ENCODE measurements at places on chromosomes 1 and 21.

GRCh38 chr1:171140956-171141687 is 44.0 kb upstream of the FMO2 start:
- DNase-seq, result no peak

GRCh38 chr1:111483166-111483565 is 9.4 kb downstream of the C1orf162 start:
- DNase-seq, result no peak

DNA sequence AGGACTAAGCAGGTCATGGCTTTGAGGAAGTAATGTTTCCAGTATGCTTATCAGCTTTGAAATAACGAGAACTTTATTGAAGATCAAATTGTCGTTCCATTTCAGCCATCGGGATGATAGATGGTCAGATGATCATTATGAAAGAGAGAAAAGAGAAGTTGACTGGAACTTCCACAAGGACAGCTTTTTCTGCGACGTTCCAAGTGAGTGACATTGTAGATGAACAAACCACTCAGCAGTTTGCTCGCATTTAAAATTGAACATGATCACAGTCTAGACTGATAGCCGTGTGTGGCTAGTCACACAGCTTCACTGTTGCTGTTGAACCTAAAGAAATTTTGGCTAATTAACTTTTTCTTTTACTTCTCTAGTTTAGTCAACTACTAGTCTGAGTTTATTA is 151.1 kb downstream of the TLR5 start:
- DNase-seq, result no peak

DNA sequence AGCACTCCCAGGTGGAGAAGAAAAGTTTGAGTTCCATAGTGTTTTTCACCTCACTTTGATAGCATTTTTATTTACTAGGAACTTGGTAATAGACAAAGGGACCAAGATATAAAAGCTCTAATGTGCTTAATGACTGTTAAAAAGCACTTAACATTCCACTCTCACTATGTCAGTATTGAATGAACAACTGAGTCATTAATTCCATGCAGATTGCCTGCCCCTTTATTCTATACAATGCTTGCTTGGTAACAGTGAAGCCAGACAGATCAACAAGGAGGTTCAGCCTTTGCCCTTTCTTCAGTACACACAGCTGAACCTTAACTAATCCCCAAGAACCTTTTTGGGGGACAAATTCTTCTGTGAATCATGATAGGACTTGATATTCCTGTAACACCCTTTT is 425.5 kb downstream of the NUF2 start:
- no peak for DNase-seq

- DNase-seq, result no peak
Measured at GRCh38 chr1:78145105-78145580, 99.4 kb downstream of the GIPC2 start.

DNA sequence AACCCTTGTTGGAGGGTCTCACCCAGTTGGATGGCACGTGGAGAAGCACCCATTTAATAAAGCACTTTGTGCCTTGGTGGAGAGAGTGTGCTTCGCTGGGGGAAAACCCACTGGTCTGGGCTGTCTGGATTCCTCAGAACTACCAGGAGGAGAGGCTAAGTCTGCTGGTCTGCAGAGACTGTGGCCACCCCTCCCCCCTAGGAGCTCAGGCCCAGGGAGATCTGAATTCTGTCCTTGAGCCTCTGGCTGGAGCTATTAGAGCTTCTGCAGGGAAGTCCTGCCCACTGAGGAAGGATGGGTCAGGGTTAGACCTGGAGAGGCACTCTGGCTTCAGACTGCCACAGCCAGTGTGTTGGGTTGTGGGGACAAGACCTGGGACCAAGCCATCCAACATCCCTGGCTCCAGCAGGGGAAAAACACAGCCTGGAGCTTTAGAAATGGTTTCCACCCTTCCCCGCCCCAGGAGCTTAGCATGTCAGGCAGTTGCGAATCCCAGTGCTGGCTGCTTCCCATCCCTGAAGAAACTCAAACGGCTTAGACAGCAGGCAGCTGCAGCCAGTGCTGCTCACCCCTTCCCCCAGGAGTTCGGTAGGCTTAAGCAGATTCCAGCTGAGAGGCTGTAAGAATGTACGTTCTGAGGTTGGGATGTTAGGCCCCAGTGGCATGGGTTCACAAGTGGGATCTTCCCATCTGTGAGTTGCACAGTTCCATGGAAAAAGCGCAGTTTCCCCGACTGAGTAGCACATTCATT is 288.3 kb downstream of the TGFB2 start:
- DNase-seq, result no peak

DNA sequence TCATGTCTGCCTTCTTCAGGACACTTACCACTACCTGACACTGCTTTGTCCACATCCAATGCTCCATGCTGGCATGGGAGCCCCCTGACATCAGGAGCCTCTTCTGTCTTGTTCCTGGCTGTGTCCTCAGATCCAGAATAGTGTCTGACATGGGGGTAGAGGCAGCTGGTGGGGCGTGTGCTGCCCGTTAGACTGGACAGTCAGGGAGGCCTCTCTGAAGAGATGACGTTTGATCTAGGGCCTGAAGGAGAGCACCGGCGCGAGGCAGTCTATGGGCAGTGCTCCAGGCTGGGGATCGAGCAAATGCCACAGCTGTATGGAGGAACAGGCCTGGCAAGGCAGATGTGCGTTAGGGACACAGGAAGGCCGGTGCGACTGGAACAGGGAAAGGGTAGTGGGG is 16.6 kb downstream of the SLC9A1 start:
- DNase-seq, result no peak

DNA sequence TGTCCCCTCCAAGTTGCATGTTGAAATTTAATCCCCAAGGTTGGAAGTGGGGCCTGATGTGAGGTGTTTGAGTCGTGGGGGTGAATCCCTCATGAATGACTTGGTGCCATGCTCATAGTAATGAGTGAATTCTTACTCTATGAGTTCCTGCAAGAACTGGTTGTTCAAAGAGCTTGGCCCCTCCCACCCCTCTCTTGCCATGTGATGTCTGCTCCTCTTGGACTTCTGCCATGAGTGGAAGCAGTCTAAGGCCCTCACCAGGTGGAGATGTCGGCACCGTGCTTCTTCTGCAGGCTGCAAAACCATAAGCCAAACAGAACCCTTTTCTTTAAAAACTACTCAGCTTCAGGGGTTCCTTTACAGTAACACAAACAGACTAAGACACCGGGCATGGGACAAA is 14.3 kb downstream of the G0S2 start:
- no peak for DNase-seq

DNA sequence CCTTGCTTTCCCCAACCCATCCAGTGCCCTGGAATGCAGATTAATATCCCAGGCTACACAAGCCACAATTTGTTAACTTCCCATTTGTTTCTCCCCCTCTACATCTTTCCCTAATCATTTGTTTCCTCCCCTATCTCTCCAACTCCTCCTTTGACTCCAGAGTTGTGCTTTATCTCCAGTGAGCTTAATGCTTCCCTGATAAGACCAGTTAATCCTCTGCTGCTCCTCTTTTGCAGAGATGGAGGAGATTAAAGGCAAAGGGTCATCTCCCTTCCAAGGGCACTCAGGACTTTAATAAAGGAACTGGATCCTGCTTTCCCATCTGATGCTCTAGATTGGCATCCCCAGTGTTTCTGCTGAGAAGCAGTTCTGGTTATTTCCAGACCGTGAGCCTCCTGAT is 7.1 kb downstream of the FAM78B start:
- DNase-seq, result no peak

DNA sequence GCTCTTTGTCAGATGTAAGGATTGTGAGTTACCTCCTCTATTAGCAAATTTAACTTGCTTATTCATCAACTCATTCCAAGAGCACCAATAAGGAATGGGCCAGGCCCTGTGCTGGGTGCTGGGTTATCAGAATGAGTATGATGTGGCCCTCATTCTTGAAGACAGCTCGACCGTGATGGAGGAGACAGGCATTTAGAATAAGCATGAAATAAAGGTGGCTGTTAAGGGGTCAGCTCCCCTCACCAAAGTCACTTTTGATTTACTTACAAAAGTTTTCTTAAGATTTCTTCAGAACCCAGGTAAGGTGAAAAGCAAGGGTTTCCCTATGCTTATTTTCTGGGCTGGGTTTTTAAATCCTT is 15.3 kb upstream of the PADI1 start:
- no peak for DNase-seq

- no peak for DNase-seq
Measured at GRCh38 chr1:233261206-233261605, 34.3 kb downstream of the PCNX2 start.

- no peak for DNase-seq
Measured at GRCh38 chr1:202127836-202128622, 5.3 kb downstream of the GPR37L1 start.

GRCh38 chr1:153399401-153400055 is 8.7 kb upstream of the S100A8 start:
- no peak for DNase-seq

- DNase-seq, result no peak
Measured at GRCh38 chr1:85319491-85319890, 43.1 kb upstream of the BCL10 start.

DNA sequence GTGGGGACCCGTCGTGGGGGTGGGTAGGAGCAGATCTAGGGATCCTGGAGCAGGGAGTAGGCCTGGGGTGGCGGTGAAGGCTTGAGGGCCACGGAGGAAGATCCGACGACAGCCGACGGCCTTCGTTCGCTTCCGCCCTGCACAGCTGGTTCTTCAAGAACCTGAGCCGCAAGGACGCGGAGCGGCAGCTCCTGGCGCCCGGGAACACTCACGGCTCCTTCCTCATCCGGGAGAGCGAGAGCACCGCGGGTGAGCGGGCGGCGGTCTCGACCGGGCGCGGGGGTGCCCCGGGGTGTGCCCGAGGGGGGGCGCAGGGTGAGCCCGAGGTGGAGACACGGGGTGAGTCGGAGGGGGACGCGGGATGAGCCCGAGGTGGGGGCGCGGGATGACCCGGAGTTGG is 16.5 kb upstream of the HDAC1 start:
- no peak for DNase-seq

- no peak for DNase-seq
Measured at GRCh38 chr1:191151321-191151807, 673.7 kb upstream of the BRINP3 start.

DNA sequence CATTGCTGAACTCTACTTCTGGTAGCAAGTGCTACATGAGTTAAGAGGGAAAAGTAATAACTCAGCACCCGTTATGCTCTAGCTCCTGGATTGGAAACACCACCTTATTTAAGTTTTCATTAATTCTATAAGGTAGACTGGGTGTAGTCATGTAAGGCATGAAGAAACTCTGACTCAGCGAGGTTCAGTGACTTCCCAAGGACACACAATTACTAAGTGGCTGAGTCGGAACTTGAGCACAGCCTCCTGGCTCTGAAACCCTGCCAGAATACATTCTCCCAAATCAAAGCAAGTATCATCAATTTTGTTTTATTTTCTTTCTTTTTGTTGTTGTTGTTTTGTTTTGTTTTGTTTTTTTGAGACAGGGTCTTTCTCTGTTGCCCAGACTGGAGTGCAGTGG is 29.1 kb upstream of the SCCPDH start:
- no peak for DNase-seq

DNA sequence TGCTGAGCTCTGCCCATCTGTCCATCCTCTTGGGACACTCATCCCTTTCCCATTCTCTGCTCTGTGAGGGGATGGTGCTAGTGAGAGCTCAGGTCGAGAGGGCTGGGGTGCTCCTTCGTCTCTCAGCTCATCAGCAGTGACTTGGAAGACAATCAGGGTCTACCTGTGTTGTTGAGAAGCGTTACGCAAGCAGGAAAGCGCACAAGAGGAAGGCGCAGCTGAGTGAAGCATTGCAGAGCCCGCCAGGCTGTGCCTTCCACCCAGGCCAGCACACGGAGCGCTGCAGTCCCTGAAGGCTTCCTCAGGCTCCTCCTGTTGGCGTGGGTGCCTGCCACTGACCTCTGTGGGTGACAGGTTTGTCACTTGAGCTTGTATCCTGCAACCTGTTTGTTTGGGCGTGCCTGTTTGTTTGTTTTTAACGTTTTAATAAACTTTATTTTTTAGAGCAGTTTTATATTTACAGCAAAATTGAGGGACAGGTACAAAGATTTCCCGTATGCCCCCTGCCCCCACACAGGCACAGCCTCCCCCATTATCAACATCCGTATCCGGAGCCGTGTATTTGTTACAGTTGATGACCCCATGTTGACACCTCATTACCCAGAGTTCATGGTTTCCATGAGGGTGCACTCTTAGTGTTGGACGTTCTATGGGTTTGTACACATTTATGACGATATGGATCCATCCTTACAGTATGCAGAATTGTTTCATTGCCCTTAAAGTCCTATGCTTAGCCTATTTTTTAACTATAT is 36.7 kb downstream of the ADARB1 start:
- DNase-seq, result no peak

- no peak for DNase-seq
Measured at GRCh38 chr1:163744301-163744887, 422.6 kb downstream of the NUF2 start.

GRCh38 chr1:236508593-236509027 is 15.2 kb upstream of the LGALS8 start:
- no peak for DNase-seq

GRCh38 chr1:91763252-91763651 is 122.7 kb downstream of the TGFBR3 start:
- DNase-seq, result no peak

DNA sequence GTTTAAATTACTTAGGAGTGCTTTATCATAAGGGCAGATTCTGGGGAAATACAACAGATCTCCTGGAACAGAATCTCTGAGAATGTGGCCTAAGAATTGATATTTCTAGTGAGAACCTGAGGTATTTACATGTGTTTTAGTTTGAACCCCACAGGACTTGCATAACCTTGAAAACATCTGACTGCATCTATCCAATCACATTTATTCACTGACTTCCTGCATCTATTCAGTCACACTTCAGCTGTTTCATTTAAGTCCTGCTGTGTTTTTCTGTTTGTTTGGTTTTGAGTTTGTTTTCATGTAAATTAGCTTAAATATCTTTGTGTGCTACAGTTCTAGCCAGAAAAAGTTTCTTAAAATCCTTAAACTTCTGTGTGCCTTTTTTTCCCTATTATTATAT is 1260.7 kb downstream of the PLA2G4A start:
- DNase-seq, result no peak

- no peak for DNase-seq
Measured at GRCh38 chr1:8477166-8477982, 159.5 kb downstream of the SLC45A1 start.

DNA sequence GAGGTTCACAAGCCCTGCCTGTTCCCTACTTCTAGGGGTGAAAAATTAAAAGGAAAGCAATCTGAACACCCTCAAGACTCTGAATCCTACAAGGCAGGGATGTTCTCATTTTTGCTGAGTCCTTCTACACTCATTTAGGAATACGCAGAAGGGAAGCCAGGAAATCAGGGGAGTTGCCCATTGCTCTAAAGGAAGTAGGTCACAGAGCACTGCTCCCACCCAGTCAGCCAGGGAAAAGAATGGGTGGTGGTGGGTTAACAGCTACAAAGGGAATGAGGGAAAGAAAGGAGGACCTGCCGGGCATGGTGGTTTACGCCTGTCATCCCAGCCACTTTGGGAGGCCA is 2.4 kb upstream of the CTTNBP2NL start:
- DNase-seq, result no peak

All from thoracic aorta (tissue), 2 donors.